ENCODE measurements at places on chromosomes 2 and 18.

DNA sequence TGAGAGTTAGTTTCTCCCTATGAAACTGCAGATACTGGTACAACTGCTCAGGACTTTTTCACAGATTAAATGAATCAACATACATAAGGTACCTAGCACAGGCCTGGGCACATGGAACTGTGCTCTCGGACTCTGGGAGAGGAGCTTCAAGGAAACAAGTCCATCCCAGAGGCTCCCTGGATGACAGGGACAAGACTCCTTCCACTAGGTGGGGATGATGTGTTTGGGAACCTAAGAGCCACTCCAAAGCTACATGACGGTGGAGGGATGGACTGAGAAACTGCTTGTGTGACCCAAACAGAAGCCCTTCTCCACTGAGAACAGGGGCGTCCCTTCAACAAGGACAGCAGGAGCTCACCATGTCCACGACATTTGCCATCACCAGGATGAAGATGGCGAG, 37.1 kb downstream of the CENPO start:
- DNase-seq = no peak

DNA sequence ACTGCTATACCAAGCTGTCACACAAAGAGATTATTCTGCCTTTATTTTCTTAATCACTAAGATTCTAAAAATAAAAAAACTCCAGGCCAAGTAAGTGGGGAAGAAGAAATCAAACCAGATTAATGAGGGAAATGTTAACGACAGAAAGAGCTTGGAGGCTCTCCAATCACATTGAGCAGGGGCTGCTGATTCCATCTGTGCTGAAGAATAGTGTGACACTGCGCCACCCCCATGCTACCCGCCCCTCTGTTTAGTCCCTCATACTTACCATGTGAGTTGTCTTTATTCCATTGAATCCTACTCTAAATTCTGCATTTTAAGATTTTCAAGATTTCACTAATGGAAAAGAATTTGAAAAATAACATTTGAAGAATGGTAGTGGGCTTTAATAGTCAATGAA, 998.0 kb upstream of the CDH2 start:
- no peak for DNase-seq

GRCh38 chr2:49444005-49444404, 289.7 kb upstream of the FSHR start:
- DNase-seq = no peak

DNA sequence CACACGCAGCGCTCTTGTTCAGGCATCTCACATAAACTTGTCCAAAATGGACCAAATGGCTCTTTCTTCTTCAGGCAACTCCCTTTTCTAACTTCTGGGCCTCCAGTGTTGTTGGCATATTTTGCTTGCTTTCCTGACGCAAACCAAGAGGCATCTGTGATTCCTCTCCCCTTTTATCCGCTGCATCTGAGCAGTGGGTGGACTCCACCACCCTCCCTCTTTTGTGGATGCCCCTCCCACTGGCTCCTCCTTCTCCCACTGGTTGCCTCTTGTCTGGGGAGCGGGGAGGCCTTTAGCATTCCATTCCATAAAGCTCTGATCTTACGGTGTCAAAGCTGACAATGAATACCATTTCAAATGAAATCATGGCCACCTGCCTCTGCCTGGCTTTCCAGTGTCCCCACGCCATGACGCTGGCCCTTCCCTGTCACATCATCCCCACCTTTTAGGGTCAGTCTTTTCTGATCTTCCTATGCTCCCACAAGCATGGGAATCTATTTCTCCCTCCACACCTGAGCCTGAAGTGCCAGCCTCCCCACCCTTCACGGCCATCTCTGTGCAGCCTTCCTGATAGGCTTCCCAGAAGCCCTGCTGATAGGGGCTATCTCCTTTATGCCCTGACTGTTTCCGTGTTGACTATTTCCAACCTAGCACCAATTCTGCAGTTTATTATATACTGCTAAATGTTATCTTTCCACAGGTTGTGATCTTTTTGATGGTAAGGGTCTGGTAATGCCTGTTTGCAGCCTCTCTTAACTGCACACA, 51.5 kb downstream of the RPL37A start:
- DNase-seq = no peak

DNA sequence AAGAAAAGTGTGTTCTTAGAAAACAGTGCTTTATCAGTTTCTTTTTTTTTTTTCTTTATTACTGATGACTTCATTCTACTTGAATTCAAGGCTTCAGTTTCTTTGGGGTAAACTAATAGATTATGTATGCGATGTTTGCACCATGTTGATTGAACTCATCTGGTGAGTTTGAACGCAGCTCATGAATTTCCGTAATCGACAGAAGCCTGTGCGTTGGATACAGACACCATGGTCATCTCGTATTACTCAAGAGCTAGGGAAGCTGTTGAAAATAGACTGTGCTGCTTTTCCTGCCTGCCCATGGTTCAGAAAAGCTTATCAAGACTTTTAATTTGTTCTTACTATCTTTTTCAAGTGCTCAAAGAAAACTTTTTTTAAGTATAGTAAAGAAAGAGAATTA, 185.5 kb upstream of the NRP2 start:
- DNase-seq = no peak

GRCh38 chr2:207930747-207931146, 94.6 kb downstream of the PLEKHM3 start:
- no peak for DNase-seq

GRCh38 chr2:213015387-213016165, 135.8 kb downstream of the IKZF2 start:
- no peak for DNase-seq
